K562 (cell line): ENCODE measurements at places on chromosomes 6 and 20. TPM values are rescaled to one million over a fixed set of nuclear protein-coding genes. Genes with fewer than 3 reads are reported as not detected.

The OR2J3 gene
- not detected in 2 replicates for total RNA-seq

The DCDC2 gene
- 0.04 TPM in 1 of 2 replicates, not detected in the other for total RNA-seq

The TINAG gene
- not detected in 2 replicates for total RNA-seq

The IBTK gene
- 22.2 and 22.9 TPM in 2 replicates for total RNA-seq

The KIAA0408 gene
- total RNA-seq, result 0.11 TPM in 1 of 2 replicates, not detected in the other

The MICAL1 gene
- 11.0 and 12.3 TPM in 2 replicates for total RNA-seq

The F13A1 gene
- 0.13 and 0.33 TPM in 2 replicates for total RNA-seq

The TULP1 gene
- 0.09 TPM in 2 replicates for total RNA-seq

The CST7 gene
- not detected in 2 replicates for total RNA-seq

The PRR18 gene
- total RNA-seq, result not detected in 2 replicates

The SLPI gene
- 0.67 and 0.78 TPM in 2 replicates for total RNA-seq

The TTK gene
- total RNA-seq, result 37.7 and 38.3 TPM in 2 replicates

The MAN1A1 gene
- total RNA-seq, result 75.0 and 78.4 TPM in 2 replicates

The CST1 gene
- not detected in 2 replicates for total RNA-seq

The BTNL2 gene
- total RNA-seq, result not detected in 2 replicates

The CFAP206 gene
- total RNA-seq, result not detected in 2 replicates

The KIF16B gene
- total RNA-seq, result 7.2 and 7.4 TPM in 2 replicates

The KIF25 gene
- total RNA-seq, result 0.24 TPM in 1 of 2 replicates, not detected in the other

The TCP11 gene
- total RNA-seq, result not detected in 2 replicates

The SMOC2 gene
- 1.2 and 1.7 TPM in 2 replicates for total RNA-seq

The PRSS35 gene
- total RNA-seq, result not detected in 2 replicates

The SLC17A3 gene
- total RNA-seq, result not detected in 2 replicates

The SMPDL3A gene
- total RNA-seq, result 0.81 and 0.91 TPM in 2 replicates
